ENCODE measurements at places on chromosomes 16 and 17. TPM values are rescaled to one million over a fixed set of nuclear protein-coding genes. Genes with fewer than 3 reads are reported as not detected.

The PRR29 gene
- not detected for total RNA-seq

GRCh38 chr16:65598621-65599020 lies 476.8 kb upstream of the CDH11 start:
- H3K27ac ChIP-seq = no peak overlapping the region
- H3K27me3 ChIP-seq = no peaks in the 10 kb centered on the region
- DNase-seq = no peak

The SLC52A1 gene
- total RNA-seq = not detected

The HCFC1R1 gene
- total RNA-seq = 9.7 TPM

GRCh38 chr16:69522041-69522578 lies 43.7 kb upstream of the NFAT5 start:
- H3K27ac ChIP-seq = no peak overlapping the region
- no peaks in the 10 kb centered on the region for H3K36me3 ChIP-seq
- H3K4me1 ChIP-seq = no peaks in the 10 kb centered on the region
- no peak for DNase-seq
- no peaks in the 10 kb centered on the region for H3K27me3 ChIP-seq
- no peak overlapping the region for H3K4me3 ChIP-seq

The HSD17B1 gene
- total RNA-seq = 0.99 TPM

The ADAD2 gene
- not detected for total RNA-seq

GRCh38 chr17:60164697-60165096 lies 14.9 kb downstream of the CA4 start:
- peaks cover 9% of the 10 kb centered on the region for H3K4me1 ChIP-seq
- no peak overlapping the region for H3K4me3 ChIP-seq
- H3K36me3 ChIP-seq = no peaks in the 10 kb centered on the region
- no peak for DNase-seq

GRCh38 chr17:76538281-76538931 lies 897 bp upstream of the CYGB start:
- peak; percentile 52 for DNase-seq
- no peak overlapping the region for H3K4me3 ChIP-seq
- H3K27me3 ChIP-seq = no peaks in the 10 kb centered on the region

GRCh38 chr17:47942096-47942510 lies 732 bp downstream of the PNPO start:
- H3K27ac ChIP-seq = peak overlapping the region; percentile 97
- H3K27me3 ChIP-seq = no peaks in the 10 kb centered on the region
- H3K4me1 ChIP-seq = peaks cover 50% of the 10 kb centered on the region
- no peak for DNase-seq
- no peaks in the 10 kb centered on the region for H3K36me3 ChIP-seq

DNA sequence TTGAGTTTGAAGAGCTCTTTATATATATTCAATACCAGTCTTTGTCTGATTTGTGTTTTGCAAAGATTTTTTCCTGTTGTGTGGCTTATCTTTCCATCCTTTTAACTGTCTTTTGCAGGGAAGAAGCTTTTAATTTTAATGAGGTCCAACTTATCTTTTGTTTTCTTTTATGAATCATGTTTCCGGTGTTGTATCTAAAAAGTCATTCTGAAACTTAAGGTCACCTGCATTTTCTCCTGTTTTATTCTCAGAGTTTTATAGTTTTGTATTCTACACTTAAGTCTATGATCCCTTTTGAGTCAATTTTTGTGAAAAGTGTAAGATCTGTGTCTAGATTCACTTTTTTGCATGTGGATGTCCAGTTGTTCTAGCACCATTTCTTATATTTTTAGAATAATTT lies 24.6 kb upstream of the COX10 start:
- no peaks in the 10 kb centered on the region for H3K4me1 ChIP-seq
- no peak for DNase-seq
- H3K36me3 ChIP-seq = no peaks in the 10 kb centered on the region
- no peak overlapping the region for H3K4me3 ChIP-seq
- H3K27me3 ChIP-seq = no peaks in the 10 kb centered on the region
- H3K27ac ChIP-seq = no peak overlapping the region

DNA sequence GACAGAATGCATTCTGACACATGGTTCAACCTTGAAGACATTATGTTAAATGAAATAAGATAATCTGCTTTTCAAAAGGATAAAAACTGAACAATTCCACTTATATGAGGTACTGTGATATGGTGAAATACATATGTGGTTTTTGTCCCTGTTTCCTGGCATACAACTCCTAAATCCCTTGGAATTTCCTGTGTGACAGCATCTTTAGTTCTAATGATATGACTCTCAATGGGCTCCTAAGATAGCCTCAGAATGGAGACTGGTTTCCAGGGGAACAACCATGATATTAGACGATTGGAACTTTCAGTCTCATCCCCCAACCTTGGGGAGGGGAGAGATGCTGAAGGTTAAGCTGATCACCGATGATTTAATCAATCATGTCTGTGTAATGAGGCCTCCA lies 37.7 kb upstream of the PHLPP2 start:
- no peak for DNase-seq
- no peaks in the 10 kb centered on the region for H3K27me3 ChIP-seq
- H3K36me3 ChIP-seq = no peaks in the 10 kb centered on the region
- no peaks in the 10 kb centered on the region for H3K4me1 ChIP-seq

The TAC4 gene
- total RNA-seq = not detected

The TPSB2 gene
- total RNA-seq = 1.6 TPM

DNA sequence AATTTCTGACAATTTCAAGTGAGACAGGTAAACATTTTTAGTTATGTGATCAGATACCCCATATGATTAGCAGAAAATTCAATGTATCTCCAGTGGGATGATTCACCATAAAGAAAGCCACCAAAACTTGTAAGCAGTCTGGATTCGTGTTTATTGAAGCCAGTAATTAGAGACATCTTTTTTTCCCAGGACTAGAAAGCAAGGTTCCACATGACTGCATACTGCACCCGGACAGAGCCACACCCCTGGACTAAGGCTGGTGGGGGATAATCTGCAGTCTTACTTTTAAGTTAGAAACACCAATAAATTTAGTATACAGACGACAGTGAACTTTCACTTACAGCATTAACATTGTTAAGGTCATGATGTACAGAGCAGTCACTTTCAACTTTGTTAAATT lies 24.2 kb upstream of the CMTM4 start:
- H3K27ac ChIP-seq = no peak overlapping the region
- DNase-seq = no peak
- no peak overlapping the region for H3K4me3 ChIP-seq
- peaks cover 8% of the 10 kb centered on the region for H3K36me3 ChIP-seq
- no peaks in the 10 kb centered on the region for H3K4me1 ChIP-seq

- DNase-seq = no peak
- no peaks in the 10 kb centered on the region for H3K27me3 ChIP-seq
- peaks cover 7% of the 10 kb centered on the region for H3K36me3 ChIP-seq
Measured at GRCh38 chr17:68903286-68903685, 51.9 kb downstream of the ABCA8 start.

GRCh38 chr16:27486344-27486743 lies 63.4 kb downstream of the GTF3C1 start:
- H3K36me3 ChIP-seq = peaks cover 59% of the 10 kb centered on the region
- no peak overlapping the region for H3K4me3 ChIP-seq
- no peaks in the 10 kb centered on the region for H3K4me1 ChIP-seq

The LHX1 gene
- total RNA-seq = not detected

Data from right lobe of liver (tissue), 6 donors.